ENCODE measurements at places on chromosomes 5 and 9. TPM values are rescaled to one million over a fixed set of nuclear protein-coding genes. Genes with fewer than 3 reads are reported as not detected.

The GADD45G gene
- total RNA-seq = not detected

The MGAT4B gene
- total RNA-seq = 36.9 TPM

The TNFAIP8 gene
- 58.7 TPM for total RNA-seq

The MRPL50 gene
- 16.3 TPM for total RNA-seq

The STK32A gene
- not detected for total RNA-seq

The ZNF454 gene
- not detected for total RNA-seq

The PFN3 gene
- not detected for total RNA-seq

The KCNT1 gene
- not detected for total RNA-seq

The ACTBL2 gene
- not detected for total RNA-seq

The TMEM171 gene
- not detected for total RNA-seq

The PCDHA13 gene
- total RNA-seq = not detected

The THBS4 gene
- total RNA-seq = 3.9 TPM

The CYLC2 gene
- not detected for total RNA-seq

The IL9 gene
- total RNA-seq = not detected

The ZFR gene
- total RNA-seq = 87.7 TPM

Measured in Karpas-422 (cell line).